ENCODE measurements at places on chromosomes 7 and 10.

GRCh38 chr7:48742079-48742798, 182.1 kb upstream of the CDC14C start:
- DNase-seq: no peak

DNA sequence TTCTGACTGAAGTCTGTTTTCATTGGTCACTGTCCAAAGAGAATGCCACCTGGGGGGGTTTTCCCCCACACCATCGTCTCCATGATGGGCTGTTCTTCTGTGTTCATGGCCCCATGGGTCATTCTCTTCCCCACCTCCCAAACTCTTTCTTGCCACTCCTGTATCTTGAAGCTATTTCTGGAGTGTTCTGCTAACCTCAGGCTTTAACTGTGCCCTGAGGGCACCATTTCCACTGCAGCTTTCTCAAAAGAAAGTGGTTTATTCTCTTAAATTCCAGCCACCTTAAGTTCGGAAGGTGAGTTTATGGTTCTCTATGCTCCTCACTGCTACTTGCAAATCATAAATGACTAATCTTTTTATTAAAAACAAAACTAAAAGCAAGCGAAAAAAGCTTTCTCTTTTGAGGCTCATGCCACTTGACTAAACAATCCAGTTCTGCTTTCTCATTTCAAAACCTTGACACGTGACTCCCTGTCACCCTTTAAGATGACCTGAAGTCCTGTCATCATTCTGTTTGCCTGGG, 7.4 kb upstream of the APBB1IP start:
- no peak for DNase-seq

GRCh38 chr10:11266426-11266825, 248.8 kb downstream of the CELF2 start:
- DNase-seq: no peak

DNA sequence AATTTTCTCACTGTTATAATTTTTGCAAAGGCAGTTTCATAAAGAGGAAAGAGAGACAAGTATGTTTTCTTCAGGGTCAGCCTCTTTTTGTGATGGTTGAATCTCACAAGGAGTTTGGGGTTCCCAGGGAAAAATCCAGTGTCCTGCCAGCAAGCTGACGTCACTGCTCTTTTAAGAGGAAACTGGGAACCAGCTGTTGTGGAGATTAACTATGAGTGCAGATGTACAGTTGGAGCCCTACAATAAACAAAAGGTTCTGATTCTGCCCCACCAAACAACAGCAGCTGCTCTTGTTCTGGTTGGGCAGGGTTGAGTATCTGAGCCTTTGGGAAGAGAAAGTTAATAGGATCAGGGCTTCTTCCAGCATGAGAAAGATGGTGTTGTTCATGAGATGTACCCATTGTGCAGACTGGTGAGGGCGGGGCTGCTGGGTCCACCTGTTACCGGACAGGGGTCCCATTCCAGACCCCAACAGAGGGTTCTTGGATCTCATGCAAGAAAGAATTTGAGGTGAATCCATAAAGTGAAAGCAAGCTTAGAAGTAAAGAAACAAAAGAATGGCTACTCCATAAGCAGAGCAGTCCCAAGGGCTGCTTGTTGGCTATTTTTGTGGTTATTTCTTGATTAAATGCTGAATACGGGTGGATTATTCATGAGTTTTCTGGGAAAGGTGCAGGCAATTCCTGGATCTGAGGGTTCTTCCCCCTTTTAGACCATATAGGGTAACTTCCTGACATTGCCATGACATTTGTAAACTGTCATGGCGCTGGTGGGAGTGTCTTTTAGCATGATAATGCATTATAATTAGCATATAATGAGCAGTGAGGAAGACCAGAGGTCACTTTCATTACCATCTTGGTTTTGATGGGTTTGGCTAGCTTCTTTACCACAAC, 12.5 kb downstream of the PRF1 start:
- DNase-seq: peak; percentile 30

DNA sequence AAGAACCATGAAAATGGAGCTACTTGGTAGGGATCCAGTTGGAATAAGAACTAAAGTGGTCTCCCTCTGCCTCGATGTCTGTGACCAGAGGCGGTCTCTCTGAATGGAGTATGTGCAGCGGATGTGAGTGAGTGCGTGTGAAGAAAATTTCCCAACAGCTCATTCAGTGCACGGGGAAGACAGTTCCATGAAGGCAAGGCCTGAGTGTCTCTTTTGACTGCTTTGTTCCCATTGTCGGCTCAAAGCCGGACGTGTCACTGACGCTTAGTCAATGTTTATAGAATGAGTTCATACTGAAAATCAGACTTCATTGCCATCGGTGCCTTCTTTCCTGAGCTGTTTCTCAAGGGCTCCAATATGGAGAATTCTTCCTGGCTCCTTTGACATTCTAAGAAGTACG, 55.3 kb upstream of the GRB10 start:
- no peak for DNase-seq

GRCh38 chr10:23337616-23338015, 7.0 kb downstream of the C10orf67 start:
- DNase-seq: no peak

- DNase-seq: no peak
Measured at GRCh38 chr10:37754538-37755323, 102.7 kb downstream of the ZNF248 start.

DNA sequence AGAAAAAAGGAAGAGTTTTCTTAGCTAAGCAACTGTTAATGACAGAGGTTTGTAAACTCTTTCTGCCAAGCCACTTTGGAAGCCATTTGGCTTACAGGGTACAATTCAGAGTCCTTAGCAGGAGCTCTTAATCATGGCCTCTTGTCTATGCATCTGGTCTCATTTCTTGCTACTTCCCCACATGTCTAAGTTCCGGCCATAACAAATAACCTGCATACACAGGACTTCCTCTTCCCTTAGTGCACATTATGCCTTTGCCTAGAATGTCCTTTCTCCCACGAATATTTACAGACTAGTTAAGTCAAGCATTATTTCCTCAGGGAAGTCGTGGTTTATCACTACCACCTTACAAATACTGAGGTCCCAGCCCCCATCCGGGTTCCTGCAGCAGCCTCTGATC, 8.6 kb upstream of the UPF2 start:
- no peak for DNase-seq

DNA sequence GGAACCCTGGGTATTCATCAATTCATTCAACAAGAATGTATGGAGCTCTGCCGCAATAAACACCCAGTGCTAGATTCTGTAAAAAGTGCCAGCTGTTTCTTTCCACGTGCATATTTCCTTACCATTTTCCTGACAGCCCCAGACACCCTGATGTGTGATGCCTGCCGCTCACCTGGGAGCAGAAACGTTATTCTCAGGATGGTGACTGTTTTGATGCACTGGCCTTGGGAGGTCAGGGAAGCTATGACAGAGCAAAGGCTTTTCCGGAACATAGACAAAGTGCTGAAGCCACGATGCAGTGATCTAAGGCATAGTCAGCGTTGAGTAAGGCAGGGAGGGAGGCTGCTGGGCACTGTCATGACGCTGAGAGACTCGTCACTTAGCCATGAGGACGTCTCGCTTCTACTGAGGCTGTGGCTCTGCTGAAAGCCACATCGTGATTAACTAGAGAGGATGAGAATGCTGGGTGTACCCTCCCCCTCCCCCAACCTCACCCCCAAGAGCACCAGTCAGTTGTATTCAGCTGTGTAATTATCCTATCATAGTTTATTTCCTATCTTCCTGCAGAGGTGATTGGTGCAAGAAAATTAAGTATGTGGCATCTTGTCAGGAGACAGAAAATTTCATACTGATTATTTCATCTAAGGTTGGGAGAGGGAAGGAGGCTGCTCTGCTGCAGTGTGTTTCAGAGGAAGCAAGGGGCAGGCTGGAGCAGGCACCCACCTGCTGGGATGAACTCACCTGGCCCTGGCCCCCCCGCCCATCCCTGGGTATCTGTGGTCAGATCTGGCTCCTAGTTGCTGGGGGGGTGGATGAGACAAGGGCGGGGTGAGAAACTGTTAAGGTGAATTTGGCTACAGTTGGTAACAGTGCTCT, 48.8 kb upstream of the SMNDC1 start:
- DNase-seq: peak; percentile 39

GRCh38 chr7:125061776-125062397, 132.3 kb upstream of the POT1 start:
- no peak for DNase-seq

DNA sequence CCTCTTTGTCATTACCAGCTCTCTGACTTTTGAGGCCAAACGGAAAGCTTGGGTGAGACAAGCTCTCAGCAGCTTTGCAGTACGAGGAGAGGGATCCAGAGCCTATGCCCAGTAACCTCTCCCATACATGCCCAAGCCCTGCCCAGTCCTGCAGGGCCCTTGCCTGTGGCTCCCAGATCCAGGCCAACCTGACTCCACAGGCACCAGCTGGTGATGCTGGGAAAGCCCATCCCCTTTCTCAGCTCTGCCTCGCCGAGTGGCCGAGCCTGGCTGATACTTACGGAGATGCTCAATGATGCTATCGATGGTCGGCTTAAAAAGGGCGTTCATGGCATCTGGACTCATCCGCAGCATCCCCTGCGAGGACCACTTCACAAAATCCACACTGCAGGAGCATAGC, 55.4 kb downstream of the PNLIPRP2 start:
- DNase-seq: no peak

- no peak for DNase-seq
Measured at GRCh38 chr7:5429253-5429856, 5.7 kb upstream of the TNRC18 start.

DNA sequence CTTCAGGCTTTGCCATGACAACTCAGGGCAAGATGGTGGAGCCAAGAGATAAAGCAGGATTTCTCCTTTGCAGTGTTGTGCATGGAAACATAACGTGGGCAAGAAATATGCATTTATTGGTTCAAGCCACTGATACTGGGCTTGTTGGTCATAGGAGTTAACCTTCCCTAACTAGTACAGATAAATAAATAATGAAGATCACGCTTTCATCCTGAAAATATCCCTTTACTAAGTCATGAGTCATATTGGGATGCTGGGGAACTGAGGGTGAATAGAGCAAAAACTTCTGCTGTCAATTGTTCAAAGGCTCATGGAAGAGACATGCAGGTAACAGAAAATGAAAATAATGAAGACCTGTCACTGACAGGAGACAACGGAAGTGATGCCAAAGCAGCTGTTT, 55.5 kb downstream of the TES start:
- DNase-seq: no peak

- no peak for DNase-seq
Measured at GRCh38 chr7:107890493-107890961, 456 bp upstream of the DLD start.

DNA sequence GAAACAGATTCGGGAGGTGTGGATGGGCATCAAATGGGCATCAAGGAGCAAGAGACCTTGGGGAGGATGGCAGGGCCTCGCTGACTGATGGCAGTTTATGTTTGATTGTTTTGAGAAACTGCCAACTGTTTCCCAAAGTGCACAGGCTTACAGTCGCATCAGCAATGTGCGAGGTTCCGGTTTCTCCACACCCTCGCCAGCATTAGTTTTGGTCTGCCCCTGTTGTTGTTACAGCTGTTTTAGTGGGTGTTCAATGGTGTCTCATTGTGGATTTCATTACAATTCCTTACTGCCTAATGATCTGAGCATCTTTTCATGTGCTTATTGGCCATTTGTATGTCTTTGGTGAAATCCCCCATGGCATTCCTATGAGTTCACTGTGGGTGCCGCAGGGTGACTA, 24.4 kb downstream of the AKR1E2 start:
- no peak for DNase-seq

- DNase-seq: no peak
Measured at GRCh38 chr7:47007471-47007870, 574.4 kb downstream of the TNS3 start.

GRCh38 chr10:37535459-37536246, 321.8 kb downstream of the ZNF248 start:
- no peak for DNase-seq

- no peak for DNase-seq
Measured at GRCh38 chr7:143261901-143262300, 1.3 kb upstream of the GSTK1 start.

GRCh38 chr7:77276120-77276519, 76.5 kb upstream of the FGL2 start:
- DNase-seq: no peak

- DNase-seq: no peak
Measured at GRCh38 chr7:35553519-35553918, 141.4 kb downstream of the HERPUD2 start.

DNA sequence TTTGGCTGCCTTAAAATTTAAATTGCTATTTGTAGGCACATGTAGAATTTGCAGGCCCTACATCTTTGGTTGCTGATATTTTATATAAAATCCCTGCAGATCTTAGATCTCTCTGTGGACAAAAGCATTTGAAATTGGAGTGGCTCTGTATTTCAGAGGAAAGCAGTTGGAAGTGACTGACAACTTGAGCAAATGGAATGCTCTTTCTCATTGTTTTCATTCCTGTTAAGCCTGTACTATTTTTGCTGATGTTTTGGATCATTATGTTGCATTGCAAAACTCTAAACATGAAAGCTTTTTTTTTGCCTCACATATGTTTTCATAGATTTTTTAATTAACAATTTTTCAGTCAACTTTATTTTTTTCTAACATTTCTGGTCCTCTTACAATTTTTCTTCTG, 251.2 kb upstream of the MDFIC start:
- no peak for DNase-seq

DNA sequence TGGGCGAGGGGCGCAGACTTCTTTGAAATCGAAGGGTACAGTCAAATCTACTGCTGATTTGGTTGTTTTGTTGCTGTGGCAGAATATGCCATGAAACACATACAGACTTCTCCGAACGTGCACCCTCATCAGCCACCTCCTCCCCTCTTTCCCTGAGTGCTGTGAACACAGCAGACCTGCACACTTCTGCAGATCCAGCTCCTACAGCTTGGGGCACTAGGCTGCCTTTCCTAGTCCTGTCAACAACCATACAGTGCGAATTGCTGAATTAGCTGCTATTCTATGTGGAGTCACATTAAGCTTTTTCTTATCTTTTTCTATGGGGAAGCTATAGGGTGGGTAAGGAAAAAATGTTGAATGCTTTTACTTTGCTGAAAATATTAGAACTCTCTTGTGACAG, 57.5 kb downstream of the COL17A1 start:
- no peak for DNase-seq

Measured in brain pericyte (primary cell).